ENCODE measurements at places on chromosomes 5 and 9.

DNA sequence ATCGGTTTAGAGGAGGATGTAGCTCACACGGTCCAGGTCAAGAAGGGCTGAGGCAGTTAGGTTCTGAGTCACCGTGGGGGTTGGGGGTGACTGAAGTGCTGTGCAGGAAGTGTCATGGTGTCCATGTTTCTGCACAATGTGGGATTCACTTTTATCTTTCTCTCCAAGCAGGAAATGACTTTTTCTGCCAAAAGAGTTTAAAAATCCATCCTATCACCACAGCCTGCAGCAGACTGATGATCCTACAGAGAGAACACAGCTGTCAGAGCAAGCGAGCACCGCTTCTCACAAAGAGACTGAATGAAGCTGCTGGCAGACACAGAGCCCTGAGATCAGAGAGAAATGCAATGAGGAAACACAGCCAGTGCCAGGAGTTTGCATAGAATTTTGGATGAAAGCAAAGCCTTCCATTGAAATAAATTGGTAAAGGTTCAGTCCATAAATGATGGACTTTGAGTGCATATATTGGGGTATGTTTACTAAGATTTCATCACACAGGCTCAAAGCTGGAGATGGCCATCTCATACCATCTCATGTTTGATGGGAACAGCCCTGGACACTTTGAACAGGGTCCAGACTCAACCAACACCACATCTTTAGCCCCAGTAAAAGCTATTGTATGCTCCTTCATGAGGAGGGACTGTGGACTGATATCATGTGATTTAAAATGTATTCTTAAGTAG is 213.9 kb upstream of the FBXL7 start:
- no peak for DNase-seq

GRCh38 chr5:122400938-122401337 is 88.9 kb downstream of the SNCAIP start:
- no peak for DNase-seq

DNA sequence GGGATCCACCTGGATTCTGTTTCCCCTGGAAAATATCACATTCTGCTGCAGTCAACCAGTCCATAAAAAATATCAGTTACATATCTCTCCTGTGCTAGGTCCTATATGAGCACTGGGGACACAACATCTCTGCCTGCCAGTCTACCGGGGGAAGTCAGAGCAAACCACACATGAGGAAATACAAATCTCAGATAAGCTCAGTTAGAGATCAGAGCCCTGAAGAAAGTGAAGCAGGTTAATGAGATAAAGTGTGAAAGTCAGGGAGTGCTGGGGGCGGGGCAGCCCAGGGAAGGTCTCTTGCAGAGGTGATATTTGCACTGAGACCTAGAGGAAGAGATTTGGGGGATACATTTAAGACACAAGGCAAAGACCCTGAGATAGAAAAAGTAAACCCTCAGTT is 67.8 kb upstream of the SLC1A1 start:
- no peak for DNase-seq

GRCh38 chr5:64836190-64836755 is 67.5 kb downstream of the CWC27 start:
- no peak for DNase-seq

DNA sequence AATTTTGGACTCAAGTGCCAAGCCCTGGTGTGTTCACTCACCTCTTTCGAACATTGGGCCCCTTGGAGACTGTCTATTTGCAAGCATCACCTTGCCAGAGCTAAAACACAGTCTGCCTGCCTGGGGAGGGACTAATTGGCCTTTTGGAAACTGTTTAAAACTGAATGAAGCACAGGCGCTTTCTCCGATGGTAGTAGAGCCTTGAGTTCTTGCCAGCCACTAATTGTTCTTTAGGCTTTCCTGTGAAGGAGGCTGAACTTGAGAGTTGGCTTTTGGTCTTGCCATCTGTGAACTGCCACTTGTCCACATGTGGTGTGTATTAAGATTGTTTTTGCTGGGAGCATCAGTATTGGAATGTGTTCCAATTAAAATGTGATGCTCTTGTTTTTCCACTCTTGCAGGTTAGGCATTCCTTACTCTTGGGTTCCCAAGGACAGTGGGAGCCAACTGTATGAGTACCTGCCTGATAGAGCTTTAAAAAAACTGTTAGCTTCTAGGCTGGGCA is 26.0 kb downstream of the GARNL3 start:
- DNase-seq = no peak

DNA sequence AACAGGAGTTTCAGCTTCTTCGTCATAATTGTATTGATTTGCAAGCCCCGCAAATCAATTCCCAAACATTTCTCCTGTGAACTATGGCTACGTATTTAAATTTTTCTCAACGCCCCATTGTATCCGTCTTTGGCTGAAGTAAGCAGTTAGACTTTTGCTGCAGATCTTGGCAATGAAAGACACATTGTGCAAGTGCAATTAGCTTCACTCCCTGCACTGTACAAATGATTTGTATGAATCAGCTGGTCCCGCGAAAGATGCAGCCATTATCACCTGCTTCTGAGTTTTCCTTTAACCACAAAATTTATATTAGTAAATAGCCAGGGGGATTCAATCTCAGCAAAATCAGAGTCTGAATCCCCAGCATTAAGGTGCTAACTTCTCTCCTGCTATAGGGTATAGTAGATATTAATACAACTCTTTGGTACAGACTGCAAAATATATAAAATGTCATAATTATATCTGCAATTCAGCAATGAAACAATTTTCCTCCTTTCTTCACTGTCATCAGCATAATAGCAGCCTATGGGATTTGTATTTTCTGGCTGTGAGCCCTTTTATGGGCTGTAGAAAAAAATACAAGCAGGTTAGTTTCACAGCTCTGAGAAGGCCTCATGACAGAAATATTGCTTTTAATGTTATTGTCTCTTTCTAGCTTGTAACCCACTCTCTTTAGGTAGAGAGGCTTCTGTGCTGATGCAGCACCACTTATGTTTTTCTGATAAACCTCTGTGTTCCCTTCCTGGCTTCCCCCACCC is 68.4 kb upstream of the SMARCA2 start:
- no peak for DNase-seq

GRCh38 chr5:141785135-141785534 is 93.1 kb downstream of the PCDH1 start:
- DNase-seq = no peak

GRCh38 chr9:134492281-134492691 is 149.3 kb upstream of the COL5A1 start:
- peak; percentile 10 for DNase-seq

- no peak for DNase-seq
Observed at GRCh38 chr5:100889165-100889743, 13.8 kb downstream of the ST8SIA4 start.

GRCh38 chr9:17929506-17929905 is 350.6 kb downstream of the SH3GL2 start:
- DNase-seq = no peak

DNA sequence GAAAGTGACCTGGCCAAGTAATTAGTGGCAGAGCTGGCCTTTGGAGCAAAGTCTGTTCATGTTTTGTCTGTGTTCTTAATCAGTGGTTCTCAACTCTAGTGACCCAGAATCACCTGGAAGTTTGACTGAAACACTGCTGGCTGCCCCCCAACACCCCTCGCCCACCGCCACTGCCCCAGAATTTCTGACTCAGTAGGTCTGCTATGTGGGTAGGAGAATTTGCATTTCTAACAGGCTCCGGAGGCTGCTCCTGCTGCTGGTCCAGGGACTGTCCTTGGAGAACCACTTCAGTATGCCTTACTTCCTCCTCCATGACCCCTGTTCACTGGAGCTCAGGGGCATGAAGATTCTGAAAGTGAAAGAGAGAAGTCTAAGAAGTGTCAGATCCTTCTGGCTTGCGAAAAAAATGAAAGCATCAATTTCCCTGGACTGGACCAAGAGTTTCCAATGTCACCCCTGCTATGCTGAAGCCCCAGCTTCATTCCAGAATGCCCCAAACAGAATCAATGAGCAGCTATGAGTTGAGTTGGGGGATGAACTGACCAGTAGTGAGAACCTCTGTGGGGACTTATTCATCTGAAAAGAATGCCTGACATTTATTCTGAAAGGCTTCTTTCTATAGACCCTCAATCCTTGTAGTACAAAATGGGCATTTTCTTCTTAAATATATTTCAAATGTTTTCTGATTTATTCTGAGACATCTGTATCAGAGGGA is 20.8 kb upstream of the COL15A1 start:
- DNase-seq = no peak

- no peak for DNase-seq
Observed at GRCh38 chr9:82498541-82499317, 510.2 kb downstream of the SPATA31D1 start.

GRCh38 chr5:78190402-78190801 is 104.1 kb downstream of the AP3B1 start:
- no peak for DNase-seq

DNA sequence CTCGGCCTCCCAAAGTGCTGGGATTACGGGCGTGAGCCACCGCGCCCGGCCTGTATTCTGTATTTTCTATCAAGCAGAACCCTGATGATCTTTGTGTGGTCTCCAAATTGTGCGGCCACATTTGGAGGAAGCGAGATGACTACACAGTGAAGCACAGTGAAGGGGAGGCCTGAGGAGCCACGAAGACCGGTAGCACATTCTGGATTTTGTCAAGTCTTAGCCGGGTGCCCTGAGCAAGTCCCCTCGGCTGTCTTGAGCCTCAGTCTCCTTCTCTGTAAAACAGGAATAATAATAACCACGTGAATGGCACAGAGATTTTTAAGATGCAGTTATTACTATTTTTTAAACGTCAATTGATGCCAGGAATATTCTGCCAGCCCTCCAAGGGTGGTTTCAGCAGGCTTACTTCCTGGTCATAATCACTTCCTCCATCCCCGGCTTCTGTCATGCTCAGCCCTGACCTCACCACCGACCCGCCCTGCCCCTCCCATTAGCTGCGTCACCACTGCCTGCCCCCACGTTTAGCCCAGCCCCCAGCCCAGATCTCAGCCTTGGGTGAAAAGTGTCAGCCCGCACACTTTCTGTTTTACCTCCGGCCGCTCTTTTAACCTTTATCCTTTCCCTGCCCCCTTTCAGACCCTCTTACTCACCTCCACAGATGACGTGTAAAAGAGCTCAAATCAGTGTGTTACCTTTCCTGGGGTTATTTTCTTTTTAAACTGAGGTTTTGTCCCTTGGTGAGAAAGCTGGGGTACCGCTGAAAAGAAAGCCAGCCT is 27.0 kb upstream of the ERGIC1 start:
- peak; percentile 81 for DNase-seq

GRCh38 chr9:118163751-118164150 is 459.5 kb downstream of the TLR4 start:
- no peak for DNase-seq

DNA sequence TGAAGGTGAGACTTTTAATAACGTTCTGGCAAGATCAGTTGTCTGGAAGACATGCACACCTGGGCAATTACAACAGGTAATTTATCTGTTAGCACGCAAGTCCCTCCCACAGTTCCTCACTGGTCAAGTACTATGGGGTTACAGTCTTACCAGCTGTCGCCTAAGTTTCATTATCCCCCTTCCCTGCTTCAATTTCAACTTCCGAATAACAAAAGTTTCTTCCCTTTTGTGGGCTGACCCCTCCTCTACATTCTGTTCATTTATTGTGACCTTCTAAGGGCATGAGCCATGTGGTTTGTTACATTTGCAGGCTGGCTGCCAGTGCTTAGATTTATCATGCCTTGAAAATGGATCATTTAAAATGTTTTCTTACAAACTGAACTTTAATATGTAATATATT is 16.5 kb downstream of the GAPT start:
- DNase-seq = no peak

GRCh38 chr9:90770182-90770738 is 31.4 kb upstream of the SYK start:
- no peak for DNase-seq

DNA sequence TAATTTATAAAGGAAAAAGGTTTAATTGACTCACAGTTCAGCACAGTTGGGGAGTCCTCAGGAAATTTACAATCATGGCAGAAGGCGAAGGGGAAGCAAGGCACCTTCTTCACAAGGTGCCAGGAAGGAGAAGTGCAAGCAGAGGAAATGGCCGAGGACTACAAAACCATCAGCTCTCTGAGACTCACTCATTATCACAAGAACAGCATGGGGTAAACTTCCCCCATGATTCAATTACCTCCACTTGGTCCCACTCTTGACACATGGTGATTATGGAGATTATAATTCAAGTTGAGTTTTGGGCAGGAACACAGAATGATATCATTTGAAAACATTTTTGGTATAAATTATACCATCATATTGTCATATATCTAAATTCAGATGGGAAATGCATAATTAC is 934.7 kb downstream of the CDH12 start:
- DNase-seq = no peak

GRCh38 chr5:137856916-137857862 is 10.5 kb upstream of the MYOT start:
- no peak for DNase-seq

- no peak for DNase-seq
Observed at GRCh38 chr9:10112798-10113197, 500.0 kb downstream of the PTPRD start.

DNA sequence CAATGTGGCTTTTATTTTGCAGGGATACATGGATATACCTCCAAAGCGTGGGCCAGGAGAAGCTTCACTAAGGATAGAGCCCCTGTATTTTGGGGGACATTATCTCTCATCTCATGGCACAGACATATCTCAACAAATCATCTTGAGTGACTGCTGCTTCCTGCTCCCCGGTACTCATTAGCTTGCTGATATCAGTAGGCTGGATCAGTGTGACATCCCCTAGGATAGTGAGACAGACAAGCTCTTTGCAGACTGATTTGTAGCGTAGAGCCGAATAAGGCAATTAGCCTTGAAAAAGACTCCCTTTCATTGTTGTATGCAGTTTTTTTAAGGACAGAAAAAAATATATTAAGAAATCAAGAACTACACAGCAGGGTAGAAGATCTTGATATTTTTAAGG is 237.7 kb upstream of the CDH9 start:
- DNase-seq = no peak

- no peak for DNase-seq
Observed at GRCh38 chr5:68419081-68419636, 203.6 kb downstream of the PIK3R1 start.

- no peak for DNase-seq
Observed at GRCh38 chr9:38047301-38048251, 21.5 kb downstream of the SHB start.

- no peak for DNase-seq
Observed at GRCh38 chr9:98971915-98972223, 28.2 kb downstream of the COL15A1 start.

DNA sequence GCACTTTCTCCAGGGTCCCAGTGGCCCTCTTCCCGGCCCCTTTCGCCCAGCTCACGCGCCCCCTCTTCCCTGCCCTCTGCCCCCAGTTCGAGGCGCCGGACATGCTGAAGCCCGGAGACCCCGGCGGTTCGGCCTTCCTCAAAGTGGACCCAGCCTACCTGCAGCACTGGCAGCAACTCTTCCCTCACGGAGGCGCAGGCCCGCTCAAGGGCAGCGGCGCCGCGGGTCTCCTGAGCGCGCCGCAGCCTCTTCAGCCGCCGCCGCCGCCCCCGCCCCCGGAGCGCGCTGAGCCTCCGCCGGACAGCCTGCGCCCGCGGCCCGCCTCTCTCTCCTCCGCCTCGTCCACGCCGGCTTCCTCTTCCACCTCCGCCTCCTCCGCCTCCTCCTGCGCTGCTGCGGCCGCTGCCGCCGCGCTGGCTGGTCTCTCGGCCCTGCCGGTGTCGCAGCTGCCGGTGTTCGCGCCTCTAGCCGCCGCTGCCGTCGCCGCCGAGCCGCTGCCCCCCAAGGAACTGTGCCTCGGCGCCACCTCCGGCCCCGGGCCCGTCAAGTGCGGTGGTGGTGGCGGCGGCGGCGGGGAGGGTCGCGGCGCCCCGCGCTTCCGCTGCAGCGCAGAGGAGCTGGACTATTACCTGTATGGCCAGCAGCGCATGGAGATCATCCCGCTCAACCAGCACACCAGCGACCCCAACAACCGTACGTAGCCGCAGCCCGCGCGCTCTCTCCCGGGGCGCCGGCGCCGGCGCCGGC is 1.0 kb downstream of the PRDM6 start:
- peak; percentile 37 for DNase-seq

- no peak for DNase-seq
Observed at GRCh38 chr5:113808956-113809355, 295.5 kb downstream of the YTHDC2 start.

Measured in activated naive CD8-positive, alpha-beta T cell treated with anti-CD3 and anti-CD28 coated beads, Interleukin-2, amount 10 ng/mL, durations not matched to agents 7 days and 5 days (primary cell).